ENCODE measurements at places on chromosomes 16 and 17. TPM values are rescaled to one million over a fixed set of nuclear protein-coding genes. Genes with fewer than 3 reads are reported as not detected.

Gene TMEM100
- total RNA-seq = 1.8 TPM

Gene SLC9A5
- total RNA-seq = 0.09 TPM

Gene ATP2C2
- total RNA-seq = 0.38 TPM

- DNase-seq = no peak
These were observed 767.6 kb downstream of the KCNJ18 start for GRCh38 chr17:22459953-22460350.

DNA sequence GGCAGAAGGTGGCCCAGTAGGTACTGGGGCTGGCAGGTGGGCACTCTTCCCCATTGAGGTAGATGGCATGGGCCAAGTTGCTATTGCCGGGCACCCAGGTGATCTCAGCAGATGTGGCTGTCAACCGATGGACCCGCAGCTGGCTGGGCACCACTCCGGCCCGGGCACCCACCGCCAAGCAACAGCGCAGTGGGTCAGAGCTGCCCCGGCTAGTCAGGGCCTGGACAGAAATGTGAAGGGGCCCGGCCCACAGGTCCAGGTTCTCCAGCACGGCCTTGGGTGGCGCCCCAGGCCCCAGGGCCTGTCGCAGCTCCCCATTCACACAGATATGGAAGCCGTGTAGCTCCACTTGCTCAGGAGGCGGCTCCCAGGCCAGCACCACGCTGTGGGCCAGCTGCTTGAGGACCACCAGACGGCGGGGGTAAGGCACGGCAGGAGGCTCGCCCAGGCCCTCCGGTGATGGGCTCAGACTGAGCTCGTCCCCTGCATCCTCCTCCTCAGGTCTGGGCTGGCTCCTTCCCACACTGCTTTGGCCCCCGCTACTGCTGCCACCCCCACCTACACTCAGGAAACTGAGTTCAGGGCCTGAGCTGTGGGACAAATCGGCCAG is 16.5 kb downstream of the TSPOAP1 start:
- no peak for DNase-seq

All from thymus (tissue), 14 donors.